ENCODE measurements at places on chromosomes 1 and 21. TPM values are rescaled to one million over a fixed set of nuclear protein-coding genes. Genes with fewer than 3 reads are reported as not detected.

GRCh38 chr1:45880930-45881329 lies 77.5 kb downstream of the MAST2 start:
- no peak overlapping the region for H3K4me3 ChIP-seq
- no peaks in the 10 kb centered on the region for H3K27me3 ChIP-seq
- H3K4me1 ChIP-seq: no peaks in the 10 kb centered on the region

DNA sequence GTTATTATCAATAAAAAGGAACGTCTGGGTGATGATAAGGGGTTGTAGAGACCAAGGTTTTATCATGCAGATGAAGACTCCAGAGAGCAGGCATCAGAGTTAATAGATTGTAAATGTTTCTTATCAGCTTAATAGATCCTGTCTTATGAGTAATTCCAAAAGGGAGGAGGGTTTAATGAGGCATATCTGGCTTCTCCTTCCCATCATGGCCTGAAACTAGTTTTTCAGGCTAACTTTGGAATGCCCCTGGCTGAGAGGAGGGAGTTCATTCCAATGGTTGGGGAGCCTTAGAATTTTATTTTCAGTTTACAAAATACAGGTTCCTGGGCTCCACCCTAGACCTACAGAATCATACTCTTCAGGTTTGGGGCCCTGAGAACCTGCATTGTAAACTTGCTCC lies 13.5 kb downstream of the PLA2G2D start:
- no peak overlapping the region for H3K4me3 ChIP-seq
- peaks cover 14% of the 10 kb centered on the region for H3K27me3 ChIP-seq
- DNase-seq: no peak
- H3K36me3 ChIP-seq: no peaks in the 10 kb centered on the region

DNA sequence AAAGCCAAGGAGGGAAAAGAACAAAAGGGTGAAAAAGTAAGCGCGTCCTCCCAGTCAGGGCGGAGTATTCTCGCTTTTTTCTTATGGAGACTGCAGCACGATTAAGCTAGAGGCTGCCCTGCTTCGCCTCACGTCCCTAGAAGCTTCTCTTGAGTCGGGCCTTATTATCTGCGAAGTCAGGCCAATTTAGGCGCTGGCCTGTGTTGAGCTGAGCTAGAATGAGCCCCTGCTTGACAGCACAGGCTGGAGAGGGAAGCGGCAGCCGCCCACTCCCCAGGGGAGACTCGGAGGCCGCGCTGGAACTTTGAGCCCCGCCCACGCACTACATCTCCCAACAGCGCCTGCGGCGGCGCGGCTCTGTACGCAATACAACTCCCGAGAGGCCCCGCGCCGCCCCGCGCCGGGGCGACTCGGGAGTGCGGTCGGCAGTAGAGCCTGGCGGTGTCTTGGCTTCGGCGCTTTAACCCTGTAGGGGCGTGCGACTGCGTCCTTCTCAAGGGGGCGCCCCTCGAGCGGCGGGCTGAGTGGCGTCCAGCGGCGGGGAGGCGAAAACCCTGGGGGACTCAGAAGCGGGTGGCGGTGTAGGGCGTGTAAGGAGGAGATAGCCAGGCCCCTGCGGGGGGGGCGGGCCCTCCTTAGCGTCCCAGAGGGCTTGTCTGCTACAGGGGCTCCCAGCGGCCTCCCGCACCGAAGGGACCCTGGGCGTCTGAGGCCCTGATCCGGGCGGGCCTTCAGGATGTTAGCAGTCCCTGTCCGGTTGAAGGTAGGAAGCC lies 888 bp downstream of the ZNF436 start:
- DNase-seq: peak; percentile 97
- peak overlapping the region; percentile 94 for H3K4me3 ChIP-seq
- peaks cover 33% of the 10 kb centered on the region for H3K4me1 ChIP-seq
- peaks cover 30% of the 10 kb centered on the region for H3K36me3 ChIP-seq

DNA sequence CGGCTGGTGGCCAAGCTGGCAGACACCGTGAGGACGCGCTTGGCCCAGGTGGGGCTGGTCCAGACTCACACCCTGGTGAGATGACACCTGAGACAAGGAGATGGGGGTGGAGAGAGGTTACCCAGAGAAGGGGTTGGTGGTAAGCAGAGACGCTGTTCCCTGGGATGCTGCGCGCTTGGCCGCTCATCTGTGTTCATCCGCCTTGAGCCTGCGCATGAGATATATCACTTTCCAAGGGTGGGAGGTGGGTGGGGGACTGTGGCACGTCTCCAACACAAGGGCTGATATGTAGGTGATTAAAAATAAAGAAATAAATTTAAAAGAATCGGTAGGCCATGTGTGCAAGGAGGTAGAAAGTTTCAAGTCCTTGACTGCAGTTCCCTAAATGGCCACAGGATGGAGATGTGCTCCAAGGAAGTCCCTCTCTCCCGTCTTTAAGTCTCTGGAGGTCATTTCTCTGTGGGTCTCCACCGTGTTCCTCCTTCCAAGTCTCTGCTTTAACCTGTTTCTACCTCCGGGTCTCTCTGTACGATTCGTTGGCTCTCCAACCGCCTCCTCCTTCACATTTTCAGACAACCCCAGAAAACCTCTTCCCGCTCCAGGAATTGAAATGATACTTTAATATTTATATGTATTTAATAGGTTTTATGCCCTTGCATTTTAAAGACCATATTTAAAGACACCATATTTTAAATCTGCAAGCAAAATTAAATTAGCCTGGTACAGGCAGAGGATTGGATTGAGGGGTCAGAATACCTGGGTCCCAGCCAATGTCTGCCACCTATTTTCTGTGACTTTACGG lies 4.5 kb downstream of the TTC24 start:
- no peaks in the 10 kb centered on the region for H3K36me3 ChIP-seq
- no peaks in the 10 kb centered on the region for H3K27me3 ChIP-seq
- H3K4me1 ChIP-seq: peaks cover 13% of the 10 kb centered on the region
- peak; percentile 93 for DNase-seq

The MAN1C1 gene
- total RNA-seq: 2.9 TPM

The BMP8A gene
- not detected for total RNA-seq

The SPRR1A gene
- total RNA-seq: not detected
